Mammary epithelial cell (primary cell): ENCODE measurements at places on chromosomes 2 and 18. TPM values are rescaled to one million over a fixed set of nuclear protein-coding genes. Genes with fewer than 3 reads are reported as not detected.

The INPP5D gene
- 80.4 and 135 TPM in 2 replicates for total RNA-seq

The MPP4 gene
- total RNA-seq, result 0.50 TPM

The ANKRD62 gene
- not detected for total RNA-seq

The ACMSD gene
- total RNA-seq, result not detected in 2 replicates

The TCF23 gene
- total RNA-seq, result 0.08 TPM in 1 of 2 replicates, not detected in the other

The POU3F3 gene
- total RNA-seq, result not detected in 2 replicates

The ANKRD29 gene
- total RNA-seq, result 8.7 TPM

The NT5C1B gene
- not detected in 2 replicates for total RNA-seq

The PSD4 gene
- total RNA-seq, result 21.4 and 28.6 TPM in 2 replicates

The CNPPD1 gene
- 36.5 and 42.5 TPM in 2 replicates for total RNA-seq

The VSNL1 gene
- total RNA-seq, result 15.7 TPM

The FMNL2 gene
- 26.5 TPM for total RNA-seq

The COLEC12 gene
- 0.50 TPM for total RNA-seq

The IL37 gene
- total RNA-seq, result not detected

The SERPINB12 gene
- total RNA-seq, result not detected

The ROCK2 gene
- 44.0 TPM for total RNA-seq

The DTNB gene
- 36.3 and 42.9 TPM in 2 replicates for total RNA-seq

The RAX gene
- not detected for total RNA-seq

The RGPD3 gene
- total RNA-seq, result 0.07 TPM in 1 of 2 replicates, not detected in the other

The SERPINB11 gene
- total RNA-seq, result not detected

The PAIP2B gene
- total RNA-seq, result 2.0 TPM

The CHPF gene
- 274 TPM for total RNA-seq

The UGGT1 gene
- total RNA-seq, result 66.2 TPM

The SLC9A4 gene
- total RNA-seq, result 0.07 and 0.19 TPM in 2 replicates

The EXOC6B gene
- total RNA-seq, result 48.9 and 68.5 TPM in 2 replicates

The SRD5A2 gene
- under 0.01 TPM for total RNA-seq

The RAPGEF4 gene
- total RNA-seq, result 1.7 TPM

The PROKR1 gene
- not detected for total RNA-seq

The REEP1 gene
- not detected in 2 replicates for total RNA-seq

The C2orf78 gene
- not detected for total RNA-seq

The ITPRIPL1 gene
- 0.28 TPM in 1 of 2 replicates, not detected in the other for total RNA-seq
